ENCODE measurements at places on chromosomes 2 and 18. TPM values are rescaled to one million over a fixed set of nuclear protein-coding genes. Genes with fewer than 3 reads are reported as not detected.

GRCh38 chr2:95076705-95077529, 44.7 kb downstream of the MRPS5 start:
- H3K36me3 ChIP-seq: no peaks in the 10 kb centered on the region
- H3K27ac ChIP-seq: no peak overlapping the region
- H3K27me3 ChIP-seq: no peaks in the 10 kb centered on the region
- H3K4me1 ChIP-seq: no peaks in the 10 kb centered on the region
- peak overlapping the region; percentile 16 for H3K4me3 ChIP-seq
- peak; percentile 75 for DNase-seq

GRCh38 chr2:240723851-240724250, 32.2 kb downstream of the AQP12A start:
- H3K36me3 ChIP-seq: no peaks in the 10 kb centered on the region
- no peak overlapping the region for H3K27ac ChIP-seq
- H3K4me1 ChIP-seq: no peaks in the 10 kb centered on the region
- H3K27me3 ChIP-seq: no peaks in the 10 kb centered on the region

- DNase-seq: no peak
- H3K4me3 ChIP-seq: no peak overlapping the region
- H3K27me3 ChIP-seq: no peaks in the 10 kb centered on the region
- H3K27ac ChIP-seq: no peak overlapping the region
- no peaks in the 10 kb centered on the region for H3K4me1 ChIP-seq
These were observed 6.4 kb upstream of the PTPN4 start for GRCh38 chr2:119753041-119753929.

DNA sequence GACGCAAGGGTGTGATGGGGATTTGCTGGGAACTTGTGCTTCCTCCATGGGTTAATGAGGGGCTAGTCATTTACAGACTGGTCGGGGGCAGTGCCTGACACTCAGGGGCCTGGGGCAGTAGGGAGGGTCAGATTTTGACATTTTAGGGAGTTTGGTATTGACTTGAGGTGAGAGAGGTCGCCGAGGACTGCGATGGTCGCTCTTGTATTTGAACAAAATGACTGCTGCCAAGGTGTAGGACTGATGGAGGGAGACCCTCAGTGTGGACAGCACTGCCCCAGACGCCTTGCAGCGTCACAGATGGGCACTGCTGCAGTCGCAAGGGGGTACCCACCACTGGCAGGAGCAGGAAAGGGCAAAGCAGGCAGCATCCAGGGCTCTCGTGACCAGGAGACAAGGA, 182.9 kb downstream of the RTP5 start:
- H3K36me3 ChIP-seq: no peaks in the 10 kb centered on the region
- no peak overlapping the region for H3K4me3 ChIP-seq
- no peak overlapping the region for H3K27ac ChIP-seq
- no peak for DNase-seq
- no peaks in the 10 kb centered on the region for H3K4me1 ChIP-seq

GRCh38 chr2:102005989-102006885, 14.5 kb downstream of the IL1R2 start:
- no peaks in the 10 kb centered on the region for H3K27me3 ChIP-seq
- H3K4me1 ChIP-seq: no peaks in the 10 kb centered on the region
- no peak overlapping the region for H3K27ac ChIP-seq
- no peaks in the 10 kb centered on the region for H3K36me3 ChIP-seq
- no peak overlapping the region for H3K4me3 ChIP-seq

ALPG gene
- total RNA-seq: not detected

DNA sequence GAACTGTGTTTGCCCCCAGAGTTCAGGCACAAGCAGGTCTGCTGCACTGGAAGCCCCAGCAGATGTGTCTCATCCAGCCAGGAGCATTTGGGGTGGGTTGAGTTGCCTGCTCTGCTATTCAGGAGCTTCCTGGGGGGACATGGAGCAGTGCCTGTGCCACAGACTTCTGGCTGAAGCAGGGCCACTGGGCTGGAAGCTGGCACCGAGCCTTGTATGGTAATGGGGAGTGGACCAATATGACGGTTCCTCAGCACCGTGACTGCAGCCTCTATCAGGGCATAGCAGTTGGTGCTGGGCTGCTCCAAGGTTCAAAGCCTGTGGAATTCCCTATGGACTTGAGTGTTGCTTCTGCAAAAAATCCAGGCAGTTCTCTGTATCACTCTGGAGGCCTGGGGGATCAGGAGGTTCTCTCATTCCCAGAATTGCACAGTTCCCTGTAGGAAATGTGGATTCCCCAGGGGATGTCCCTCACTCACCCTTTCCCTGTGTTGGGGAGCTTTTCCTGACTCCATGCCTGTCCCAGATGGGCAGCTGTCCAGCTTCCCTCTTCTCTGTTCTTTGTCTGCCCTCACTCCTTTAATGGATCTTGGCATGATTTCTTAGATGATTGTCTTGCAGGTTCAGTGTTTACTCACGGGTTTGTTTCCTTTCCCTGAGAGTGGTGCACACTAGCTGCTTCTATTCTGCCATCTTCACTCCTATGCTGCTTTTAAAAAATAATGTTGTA, 37.2 kb upstream of the THSD7B start:
- no peaks in the 10 kb centered on the region for H3K27me3 ChIP-seq
- H3K4me3 ChIP-seq: no peak overlapping the region
- DNase-seq: no peak
- H3K27ac ChIP-seq: no peak overlapping the region
- no peaks in the 10 kb centered on the region for H3K4me1 ChIP-seq
- no peaks in the 10 kb centered on the region for H3K36me3 ChIP-seq

DNA sequence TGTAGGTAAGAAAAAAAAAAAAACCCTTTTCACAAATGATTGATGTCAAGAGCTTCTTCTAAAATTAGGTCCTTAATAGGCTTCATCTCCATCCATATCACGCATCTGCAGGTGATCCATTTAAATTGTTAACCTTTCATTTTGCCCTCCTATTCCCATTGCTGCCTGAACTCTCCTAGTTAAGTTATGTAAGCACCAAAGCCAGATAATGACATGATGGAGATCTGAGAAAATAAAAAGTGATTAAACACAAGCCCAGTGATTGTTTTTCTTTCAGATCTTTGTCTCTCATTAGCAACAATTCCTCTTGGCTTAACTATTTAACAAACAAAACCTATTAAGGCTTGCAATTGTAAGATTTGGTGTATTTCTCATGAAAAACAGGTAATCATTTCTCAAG, 20.0 kb downstream of the LANCL1 start:
- H3K36me3 ChIP-seq: peaks cover 6% of the 10 kb centered on the region
- no peak overlapping the region for H3K4me3 ChIP-seq
- no peaks in the 10 kb centered on the region for H3K27me3 ChIP-seq

DNA sequence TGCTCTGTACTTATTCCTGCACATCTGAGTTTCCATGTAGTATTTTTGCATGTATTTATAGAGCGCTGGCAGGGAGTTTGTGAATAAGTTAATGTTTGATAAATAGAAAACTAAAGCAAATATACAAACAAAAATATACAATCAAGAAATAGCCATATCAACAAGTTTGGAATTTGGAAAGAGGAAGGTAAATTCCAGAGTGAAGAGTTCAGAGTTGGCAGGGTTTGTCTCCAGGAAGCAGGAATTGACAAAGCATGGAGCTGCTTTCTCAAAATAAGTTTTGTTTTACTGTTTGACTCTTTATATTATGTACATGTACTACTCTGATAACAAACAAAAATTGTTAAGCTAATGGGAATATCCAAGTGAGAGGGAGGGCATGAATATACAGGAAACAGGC, 80.3 kb downstream of the SPOPL start:
- peaks cover 2% of the 10 kb centered on the region for H3K36me3 ChIP-seq
- no peak for DNase-seq
- no peak overlapping the region for H3K27ac ChIP-seq
- no peaks in the 10 kb centered on the region for H3K4me1 ChIP-seq

SCN7A gene
- total RNA-seq: 3.6 TPM

RAD51AP2 gene
- not detected for total RNA-seq

RNASEH1 gene
- total RNA-seq: 20.1 TPM

DNA sequence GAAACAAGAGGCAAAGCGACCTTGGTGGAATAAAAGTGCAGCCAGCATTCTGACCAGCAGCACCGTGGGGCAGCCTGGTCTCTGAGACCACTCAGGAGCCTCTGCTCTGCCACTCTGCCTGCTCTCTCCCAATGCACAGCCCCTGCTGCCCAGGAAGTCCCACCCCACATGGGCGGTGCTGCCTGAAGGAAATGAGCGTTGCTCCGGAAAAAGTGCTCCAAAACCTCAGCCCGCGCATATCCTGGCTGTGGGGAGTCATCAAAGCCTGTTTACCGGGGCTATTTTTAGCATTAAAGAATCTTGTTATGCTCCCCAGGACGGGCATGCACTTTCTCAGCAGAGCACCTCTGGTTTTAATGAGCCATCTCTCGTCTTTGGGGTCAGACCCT, 54.5 kb downstream of the EPAS1 start:
- H3K4me3 ChIP-seq: no peak overlapping the region
- peaks cover 6% of the 10 kb centered on the region for H3K36me3 ChIP-seq
- H3K4me1 ChIP-seq: no peaks in the 10 kb centered on the region
- DNase-seq: peak; percentile 66

NETO1 gene
- 3.8 TPM for total RNA-seq

DNA sequence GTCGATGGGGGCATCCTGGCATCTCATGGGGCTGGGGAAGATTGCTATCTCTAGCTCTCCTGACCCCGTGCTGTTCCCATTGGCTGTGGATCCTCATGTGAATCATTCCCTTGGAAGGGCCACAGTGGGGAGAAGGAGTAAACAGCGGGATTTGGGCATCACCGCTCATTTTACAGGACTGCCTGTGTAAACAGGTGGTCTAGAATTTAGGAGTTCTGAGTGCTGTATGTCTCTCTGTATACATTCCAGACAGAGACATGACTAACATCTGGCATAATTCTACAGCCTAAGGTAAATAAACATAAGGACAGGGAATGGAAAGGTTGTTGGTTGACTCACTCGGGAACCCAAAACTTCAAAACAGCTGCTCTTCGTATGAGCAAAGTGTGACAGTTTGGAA, 92.7 kb downstream of the COPS8 start:
- no peak overlapping the region for H3K4me3 ChIP-seq
- H3K27ac ChIP-seq: no peak overlapping the region

DNA sequence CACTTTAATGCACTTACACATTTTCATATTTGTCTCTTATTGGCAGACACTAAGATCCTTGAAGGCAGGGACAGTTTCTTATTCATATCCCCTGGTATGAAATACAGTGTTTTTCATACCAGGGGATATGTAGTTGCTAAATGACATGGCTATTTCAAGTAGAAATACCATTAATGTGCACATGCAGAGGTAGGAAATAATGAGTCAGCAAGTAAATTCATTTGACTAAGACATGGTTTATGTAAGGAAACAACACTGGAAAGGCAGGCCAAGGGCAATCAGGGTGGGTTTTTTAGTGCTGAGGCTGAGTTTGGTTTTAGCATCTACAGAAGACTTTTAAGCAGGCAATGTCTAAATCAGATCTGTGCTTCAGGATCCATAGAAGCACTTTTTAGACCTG, 155.9 kb downstream of the WDPCP start:
- DNase-seq: no peak
- no peaks in the 10 kb centered on the region for H3K36me3 ChIP-seq
- no peak overlapping the region for H3K4me3 ChIP-seq
- no peak overlapping the region for H3K27ac ChIP-seq
- no peaks in the 10 kb centered on the region for H3K27me3 ChIP-seq

GRCh38 chr2:212726403-212726802, 187.8 kb upstream of the ERBB4 start:
- H3K27ac ChIP-seq: no peak overlapping the region
- H3K4me3 ChIP-seq: no peak overlapping the region

DNA sequence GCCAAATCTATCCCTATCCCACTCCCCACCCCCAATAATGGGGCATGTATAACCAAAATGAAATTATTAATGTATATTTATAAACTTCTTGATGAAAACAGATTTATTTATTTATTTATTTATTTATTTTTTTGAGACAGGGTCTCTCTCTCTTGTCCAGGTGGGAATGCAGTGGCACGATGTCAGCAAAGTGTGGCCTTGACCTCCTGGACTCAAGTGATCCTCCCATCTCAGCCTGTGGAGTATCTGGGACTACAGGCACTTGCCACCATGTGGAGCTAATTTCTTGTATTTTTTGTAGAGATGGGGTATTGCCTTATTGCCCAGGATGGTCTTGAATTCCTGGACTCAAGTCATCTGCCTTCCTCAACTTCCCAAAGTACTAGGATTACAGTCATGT, 28.0 kb upstream of the HNRNPA3 start:
- no peaks in the 10 kb centered on the region for H3K36me3 ChIP-seq
- no peak overlapping the region for H3K4me3 ChIP-seq
- no peaks in the 10 kb centered on the region for H3K4me1 ChIP-seq
- no peaks in the 10 kb centered on the region for H3K27me3 ChIP-seq
- DNase-seq: no peak

DNA sequence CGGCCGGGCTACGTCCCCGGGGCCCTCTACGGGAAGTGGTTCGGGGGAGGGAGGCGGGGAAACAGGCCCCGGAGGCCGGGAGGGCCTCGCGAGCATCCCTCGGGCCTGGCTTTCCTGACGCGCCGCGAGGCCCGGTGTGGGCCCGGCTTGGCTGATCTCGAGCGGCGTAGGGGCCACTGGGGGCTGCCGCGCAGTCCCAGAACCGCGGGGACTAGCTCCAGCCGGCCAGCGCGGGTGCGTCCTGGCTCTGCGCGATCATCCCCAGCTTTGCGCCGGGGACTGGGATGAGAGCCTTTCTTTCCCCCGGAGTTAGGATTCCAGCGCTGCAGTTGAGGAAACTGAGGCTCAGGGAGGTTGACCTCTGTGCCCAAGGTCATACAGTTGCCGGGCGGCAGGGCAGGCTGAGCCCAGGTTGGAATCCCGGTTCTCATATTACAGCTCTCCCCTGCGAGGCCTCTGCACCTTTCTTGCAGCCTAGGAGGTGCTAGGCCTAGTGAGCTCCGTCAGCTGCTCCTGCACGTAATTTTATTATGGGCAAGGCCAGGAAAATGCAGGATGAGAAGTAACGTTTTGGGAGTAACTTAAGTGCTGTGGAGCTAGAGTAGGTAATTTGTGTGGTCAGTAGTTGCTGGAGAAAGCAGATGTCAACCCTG, 501 bp downstream of the LPIN1 start:
- H3K4me3 ChIP-seq: peak overlapping the region; percentile 95
- no peaks in the 10 kb centered on the region for H3K36me3 ChIP-seq
- DNase-seq: no peak
- H3K4me1 ChIP-seq: no peaks in the 10 kb centered on the region
- no peaks in the 10 kb centered on the region for H3K27me3 ChIP-seq

ITGB6 gene
- total RNA-seq: 0.18 TPM

RAB11FIP5 gene
- 48.7 TPM for total RNA-seq

GRCh38 chr2:27855476-27855875, 34.7 kb downstream of the RBKS start:
- no peaks in the 10 kb centered on the region for H3K36me3 ChIP-seq
- H3K27me3 ChIP-seq: no peaks in the 10 kb centered on the region
- H3K27ac ChIP-seq: no peak overlapping the region
- no peak overlapping the region for H3K4me3 ChIP-seq

LOXHD1 gene
- total RNA-seq: 0.16 TPM

DNA sequence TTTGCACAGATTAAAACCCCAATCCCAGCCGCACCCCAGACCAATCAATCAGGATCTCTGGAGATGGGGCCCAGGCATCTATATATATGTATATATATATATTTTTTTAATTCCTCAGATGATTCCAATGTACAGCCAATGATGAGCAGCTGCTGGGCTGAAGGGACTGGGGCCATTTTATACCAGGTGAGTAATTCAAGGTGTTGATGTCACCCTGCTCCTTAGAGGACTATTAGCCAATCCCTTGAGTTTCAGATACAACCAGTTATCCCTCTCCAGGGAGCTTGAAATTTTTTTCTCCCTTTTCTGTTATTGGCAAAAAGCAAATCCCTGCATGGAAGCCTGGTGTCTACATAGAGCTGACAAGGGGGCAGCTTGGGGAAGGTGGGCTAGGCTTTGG, 59.8 kb downstream of the MCFD2 start:
- no peaks in the 10 kb centered on the region for H3K36me3 ChIP-seq
- H3K4me3 ChIP-seq: no peak overlapping the region
- no peak for DNase-seq

All from aorta (tissue), 5 donors.